Dermis blood vessel endothelial cell (primary cell): ENCODE measurements at places on chromosomes 7 and 10. TPM values are rescaled to one million over a fixed set of nuclear protein-coding genes. Genes with fewer than 3 reads are reported as not detected.

The CPN1 gene
- total RNA-seq: not detected in 2 replicates

The PRTFDC1 gene
- 8.0 and 13.2 TPM in 2 replicates for total RNA-seq

The ZNF425 gene
- 3.5 and 3.9 TPM in 2 replicates for total RNA-seq

The XRCC2 gene
- 3.1 and 7.0 TPM in 2 replicates for total RNA-seq

The PILRA gene
- total RNA-seq: 0.68 TPM in 1 of 2 replicates, not detected in the other

The CAV1 gene
- total RNA-seq: 1,771 and 3,866 TPM in 2 replicates

The EVX1 gene
- total RNA-seq: not detected in 2 replicates

The ZFAND2A gene
- total RNA-seq: 12.2 and 27.7 TPM in 2 replicates

The NPSR1 gene
- not detected in 2 replicates for total RNA-seq

DNA sequence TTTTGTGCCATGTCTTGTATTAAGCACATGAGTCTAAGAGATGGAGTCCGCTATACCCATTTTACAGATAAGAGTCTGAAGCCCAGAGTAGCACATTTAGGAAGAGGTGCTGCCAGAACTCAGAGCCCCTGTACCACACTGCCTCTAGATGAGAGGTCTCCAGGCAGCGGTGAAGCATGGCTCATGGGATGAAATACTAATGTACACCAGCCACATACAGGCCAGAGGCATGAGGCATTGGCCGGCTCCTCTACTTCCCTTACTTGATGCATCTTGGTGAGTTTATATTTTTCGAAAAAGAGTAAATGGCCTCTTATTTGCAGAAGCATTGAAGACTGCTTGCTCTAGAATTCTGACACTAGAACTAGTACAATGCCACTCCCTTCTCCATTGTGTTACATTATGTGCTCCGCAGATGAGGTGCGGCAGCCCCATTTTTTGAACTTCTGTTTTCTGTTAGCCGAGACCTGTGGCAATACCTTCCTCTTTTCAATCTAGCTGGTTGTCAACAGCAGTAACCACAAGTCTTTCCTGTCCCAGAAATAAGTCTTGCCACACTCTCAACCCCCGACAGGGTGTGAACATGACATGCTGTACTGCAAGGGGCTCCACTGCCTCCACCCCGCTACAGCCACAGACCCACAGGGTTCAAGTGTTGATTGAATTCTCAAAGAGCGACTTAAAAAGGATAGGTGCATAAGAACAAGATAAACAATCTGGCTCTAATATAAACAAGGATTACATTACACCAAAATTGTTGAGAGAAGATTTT, 145.3 kb downstream of the CELF2 start:
- DNase-seq: no peak

GRCh38 chr7:155291045-155291530, 6.6 kb upstream of the INSIG1 start:
- peak; percentile 22 for DNase-seq

DNA sequence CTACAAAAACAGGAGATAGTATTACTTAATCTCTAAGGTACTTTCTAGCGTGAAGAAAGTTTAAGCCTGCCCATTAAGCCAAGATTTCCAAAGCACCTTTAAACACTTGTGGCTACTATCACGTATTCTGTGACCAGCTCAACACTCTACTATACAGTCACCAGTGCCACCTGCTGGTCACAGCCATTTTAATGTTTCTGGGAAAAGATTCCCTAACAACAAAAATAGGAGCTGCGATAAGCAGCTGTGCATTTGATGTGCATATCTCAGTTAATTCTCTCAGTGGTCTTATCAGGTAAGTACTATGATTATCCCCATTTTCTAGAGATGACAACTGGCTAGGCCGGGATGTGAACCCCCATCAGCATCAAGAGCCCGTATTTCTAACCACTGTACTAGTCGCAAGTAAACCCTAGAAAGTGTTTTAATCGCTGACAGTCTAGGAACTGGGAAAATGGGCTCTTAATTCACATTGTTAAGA, 860 bp downstream of the SEC31B start:
- peak; percentile 80 for DNase-seq

DNA sequence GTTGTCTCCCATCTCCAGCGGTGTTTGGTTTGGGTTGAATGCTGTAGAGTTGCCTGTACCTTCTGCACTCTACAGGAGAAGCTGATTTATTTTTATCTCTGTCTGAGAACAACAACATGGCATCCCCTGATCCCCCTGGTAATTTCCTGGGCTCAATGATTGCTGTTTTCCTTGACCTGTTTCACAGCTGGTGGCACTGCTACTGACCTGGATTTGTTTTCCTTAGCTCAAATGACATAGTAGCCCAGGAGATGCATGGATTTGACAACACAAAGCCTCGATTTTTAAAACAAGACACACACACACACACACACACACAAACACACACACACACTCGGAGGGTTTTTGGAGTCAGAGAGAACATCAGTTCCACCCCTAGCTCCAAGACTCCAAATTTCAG, 301.6 kb downstream of the NRG3 start:
- no peak for DNase-seq

- DNase-seq: no peak
Measured at GRCh38 chr7:150556521-150557138, 10.6 kb upstream of the GIMAP4 start.

- no peak for DNase-seq
Measured at GRCh38 chr7:2170576-2171521, 61.9 kb downstream of the MAD1L1 start.

GRCh38 chr7:74373536-74373935, 80.2 kb upstream of the GTF2IRD1 start:
- no peak for DNase-seq

DNA sequence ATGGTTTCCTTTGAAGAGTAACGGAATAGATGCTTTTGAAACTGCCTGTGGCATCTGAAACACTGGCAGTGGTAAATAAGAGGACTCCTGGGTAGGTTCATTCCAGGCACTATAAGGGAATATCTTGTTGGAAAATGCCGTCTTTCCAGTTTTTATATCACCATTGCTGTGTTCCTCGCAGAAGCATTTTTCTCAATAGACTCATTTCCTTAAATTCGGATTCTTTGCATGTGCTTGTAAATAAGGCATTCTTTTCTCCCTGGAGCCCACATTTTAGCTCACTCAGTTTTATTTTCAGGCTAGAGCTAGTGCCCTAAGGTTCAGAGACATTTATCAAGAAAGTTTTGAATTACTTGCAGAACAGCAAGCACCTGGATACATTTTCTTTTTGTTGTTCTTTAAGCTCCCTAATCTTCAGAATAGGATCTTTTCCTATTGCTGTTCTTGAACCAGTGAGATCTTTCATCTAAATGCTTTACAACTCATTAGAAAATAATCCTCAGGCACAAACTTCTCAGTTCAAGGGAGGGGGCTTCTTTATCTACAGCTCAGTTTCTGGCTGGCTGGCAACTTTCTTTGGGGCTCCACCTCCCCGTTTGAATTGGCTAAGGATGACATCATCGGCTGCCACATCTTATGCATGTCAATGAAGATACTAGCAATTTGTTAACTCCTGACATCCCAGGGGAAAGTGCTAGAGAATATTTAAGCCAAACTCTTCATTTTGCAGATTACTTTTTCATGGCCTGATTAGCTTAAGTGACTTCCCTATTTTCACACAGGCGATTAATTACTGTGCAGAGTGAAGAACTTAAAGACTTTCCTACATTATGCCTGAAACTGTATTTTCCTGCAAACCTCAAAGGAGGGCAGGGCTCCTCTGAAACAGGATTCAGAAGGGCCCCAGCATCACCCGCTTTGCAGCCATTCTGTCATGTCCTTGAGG, 133.7 kb upstream of the RSU1 start:
- peak; percentile 85 for DNase-seq

DNA sequence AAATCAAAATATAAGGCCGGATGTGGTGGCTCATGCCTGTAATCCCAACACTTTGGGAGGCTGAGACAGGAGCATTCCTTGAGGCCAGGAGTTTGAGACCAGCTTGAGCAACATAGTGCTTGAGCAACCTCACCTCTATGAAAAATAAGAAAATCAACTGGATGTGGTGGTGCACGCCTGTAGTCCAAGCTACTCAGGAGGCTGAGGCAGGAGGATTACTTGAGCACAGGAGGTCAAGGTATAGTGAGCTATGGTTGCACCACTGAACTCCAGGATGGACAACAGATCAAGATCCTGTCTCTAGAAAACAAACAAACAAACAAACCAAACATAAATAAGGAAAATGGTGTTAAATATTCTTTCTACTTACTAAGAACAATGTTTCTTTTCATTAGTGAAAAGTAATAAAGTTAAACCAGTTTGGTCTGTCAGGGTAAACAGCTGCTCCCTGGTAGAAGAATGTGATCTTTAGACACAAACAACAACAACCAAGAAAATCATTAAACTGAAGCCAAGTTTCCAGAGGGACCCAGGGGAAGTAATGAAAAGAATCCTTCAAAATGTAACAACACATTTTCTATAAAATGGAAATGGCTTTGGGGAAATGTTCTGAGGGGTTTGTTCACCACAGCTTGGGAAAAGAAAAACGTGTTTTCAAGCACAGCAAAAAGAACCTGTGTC, 17.5 kb upstream of the BAG3 start:
- DNase-seq: no peak

GRCh38 chr10:123492016-123492415, 174.1 kb upstream of the GPR26 start:
- no peak for DNase-seq

- no peak for DNase-seq
Measured at GRCh38 chr7:80881351-80881900, 37.4 kb downstream of the SEMA3C start.

- DNase-seq: peak; percentile 99
Measured at GRCh38 chr7:158740657-158741293, 36.2 kb upstream of the NCAPG2 start.

DNA sequence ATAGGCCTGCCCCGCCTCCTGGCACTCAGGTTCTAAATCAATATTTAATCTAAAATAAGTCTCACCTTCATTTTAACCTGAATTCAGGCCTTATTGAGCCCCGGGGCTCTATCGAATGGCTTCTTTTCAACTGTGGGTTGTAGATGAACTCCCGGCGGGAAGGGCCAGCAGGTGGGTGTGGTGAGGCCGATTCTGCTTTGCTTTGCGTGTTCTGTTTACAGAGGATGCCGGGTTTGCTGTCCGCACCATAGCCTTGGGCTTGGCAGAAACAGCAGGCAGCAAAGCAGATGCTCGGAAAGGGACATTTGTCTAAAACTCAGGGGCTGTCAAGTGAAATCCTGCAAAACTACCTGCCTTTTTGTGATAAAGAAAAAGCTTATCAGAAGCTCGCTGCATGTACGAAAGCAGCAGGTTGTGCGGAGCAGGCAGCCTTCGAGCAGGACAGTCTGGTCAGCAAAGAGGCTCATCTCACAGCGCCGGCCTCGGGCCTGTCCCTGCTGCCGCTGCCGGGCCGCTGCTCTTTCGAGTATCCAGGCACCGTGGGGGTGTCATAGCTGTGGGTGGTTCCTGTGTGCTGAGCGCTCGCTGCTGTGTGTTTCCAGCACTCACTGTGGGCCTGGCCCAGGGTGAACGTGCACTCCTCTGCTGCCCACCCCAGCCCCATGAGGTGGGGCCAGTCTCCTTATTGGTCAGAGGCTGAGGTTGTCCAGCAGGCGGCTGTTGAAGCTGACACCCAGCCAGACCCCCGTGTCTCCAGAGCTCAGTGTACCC, 434.8 kb upstream of the FOXK1 start:
- no peak for DNase-seq

DNA sequence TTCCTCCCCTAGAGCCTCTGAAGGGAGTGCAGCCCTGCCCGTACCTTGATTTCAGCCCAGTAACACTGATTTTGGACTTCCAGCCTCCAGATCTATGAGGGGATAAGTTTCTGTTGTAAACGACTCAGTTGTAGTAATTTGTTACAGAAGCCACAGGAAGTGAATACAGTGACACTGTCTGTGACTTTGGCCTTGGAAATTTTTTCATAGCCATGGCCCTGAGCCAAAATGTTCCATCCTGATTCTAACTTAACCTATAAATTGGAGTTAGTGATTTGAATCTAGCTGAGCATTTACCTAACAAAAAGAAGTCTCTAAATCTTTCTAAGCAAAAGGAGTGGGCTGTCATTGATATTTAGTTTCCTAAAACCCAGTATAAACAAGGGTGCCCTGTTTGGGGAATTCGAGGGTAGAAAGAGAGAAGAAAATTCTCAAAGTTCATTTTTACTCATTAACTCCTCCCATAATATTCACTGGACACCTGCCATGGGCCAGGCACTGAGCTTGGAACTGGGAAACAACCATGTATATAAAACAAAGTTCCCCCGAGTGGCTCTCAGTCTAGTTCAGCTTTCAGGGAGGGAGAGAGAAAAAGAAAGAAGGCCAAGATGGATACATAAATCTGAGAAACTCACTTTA, 162.3 kb downstream of the SKIDA1 start:
- DNase-seq: peak; percentile 44

- DNase-seq: peak; percentile 58
Measured at GRCh38 chr10:24465891-24466818, 257.2 kb downstream of the KIAA1217 start.

DNA sequence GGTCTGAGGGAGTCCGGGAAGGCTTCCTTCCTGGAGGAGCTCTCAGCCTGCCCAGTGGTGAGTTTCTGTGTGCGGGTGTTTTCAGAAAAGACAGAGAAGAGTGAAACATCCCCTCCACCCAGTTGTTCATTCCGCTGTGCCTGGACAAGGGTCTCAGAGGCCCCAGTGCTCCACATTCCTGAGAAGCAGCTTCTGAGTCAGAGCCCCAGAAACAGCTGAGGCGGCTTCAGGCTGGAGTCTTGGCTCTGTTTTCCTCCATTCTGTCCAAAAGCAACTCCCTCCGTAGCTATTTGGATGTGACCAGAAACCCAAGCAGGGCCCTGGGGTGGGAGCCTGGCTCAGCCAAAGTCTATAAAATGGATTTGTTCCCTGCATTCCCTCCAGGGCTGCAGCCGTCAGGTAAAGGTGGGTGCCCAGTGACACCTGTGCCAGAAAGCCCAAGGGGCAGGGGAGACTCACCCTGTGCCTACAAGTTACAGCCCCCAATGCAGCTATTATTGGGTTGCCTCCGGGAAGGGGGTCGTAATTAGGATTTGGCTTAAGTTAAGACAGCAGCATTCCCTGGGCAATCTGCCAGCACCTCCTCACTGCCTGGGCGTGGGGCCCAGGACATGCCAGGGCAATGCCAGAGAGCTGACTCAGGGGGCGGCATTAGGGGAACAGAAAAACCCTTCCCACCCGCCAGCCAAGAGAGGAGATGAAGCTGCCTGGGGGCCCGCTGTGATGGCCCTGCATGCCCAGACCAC, 13.1 kb upstream of the CAMK2G start:
- peak; percentile 74 for DNase-seq

- no peak for DNase-seq
Measured at GRCh38 chr10:88557658-88558057, 25.5 kb downstream of the RNLS start.

DNA sequence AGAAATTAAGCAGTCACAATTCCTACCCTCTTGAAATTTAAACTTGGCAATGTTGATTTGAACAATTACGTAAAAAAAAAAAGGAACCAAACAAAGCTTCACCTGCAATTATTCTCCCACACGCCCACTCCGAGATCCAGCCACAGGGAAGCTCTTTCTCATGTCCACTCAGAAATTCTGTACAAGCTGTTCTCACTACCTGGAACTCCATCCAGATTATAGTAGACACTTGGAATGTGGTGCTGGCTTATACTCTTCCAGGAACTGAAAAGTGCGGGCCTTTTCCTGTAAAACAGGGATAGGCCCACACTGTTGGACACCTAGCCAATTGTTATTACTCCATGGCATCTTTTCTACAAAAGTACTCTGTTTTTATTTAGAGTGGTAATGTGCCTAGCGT, 20.3 kb upstream of the TOMM7 start:
- DNase-seq: no peak
